Left ventricle myocardium superior (tissue), 1 donor: ENCODE measurements at places on chromosomes 2 and 18.

DNA sequence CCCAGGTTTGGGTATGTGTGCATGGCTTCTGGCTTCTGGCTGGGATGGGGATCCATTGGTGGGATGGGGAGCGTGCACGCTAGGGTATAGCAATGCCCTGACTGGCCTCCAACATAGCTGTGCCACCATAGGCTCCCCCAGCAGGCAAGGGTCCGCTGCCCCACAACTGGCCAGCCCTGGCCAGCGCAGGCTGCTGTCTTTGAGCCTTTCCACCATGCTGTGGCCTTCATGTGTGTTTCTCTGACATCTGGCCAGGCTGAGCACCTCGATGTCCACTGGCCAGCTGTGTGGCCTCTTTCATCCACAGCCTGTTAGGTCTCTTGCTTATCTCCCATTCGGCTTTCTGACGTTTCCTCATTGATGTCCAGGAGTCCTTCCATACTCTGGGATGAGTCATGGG is 231.3 kb downstream of the NDUFA10 start:
- DNase-seq: no peak

DNA sequence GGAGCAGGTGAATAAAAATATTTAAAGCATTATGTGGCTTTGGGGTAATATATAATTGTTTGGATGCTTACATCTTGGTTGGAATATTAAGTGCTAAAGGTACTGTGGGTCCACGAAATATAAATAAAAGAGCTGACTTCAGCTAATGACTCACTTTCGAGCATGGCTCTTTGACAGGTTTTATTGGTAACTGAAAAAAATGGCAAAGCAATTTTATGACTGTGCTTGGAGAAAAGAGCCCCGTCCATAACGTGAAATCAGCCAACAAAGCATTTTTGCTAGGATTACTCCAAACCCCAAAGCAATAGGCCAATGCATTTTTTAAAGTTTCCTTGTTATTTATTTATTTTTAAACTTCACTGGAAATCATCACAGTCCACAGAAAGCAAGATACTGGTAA is 397.2 kb upstream of the CDH19 start:
- no peak for DNase-seq

- no peak for DNase-seq
Measured at GRCh38 chr2:2325516-2325915, 5.6 kb downstream of the MYT1L start.

DNA sequence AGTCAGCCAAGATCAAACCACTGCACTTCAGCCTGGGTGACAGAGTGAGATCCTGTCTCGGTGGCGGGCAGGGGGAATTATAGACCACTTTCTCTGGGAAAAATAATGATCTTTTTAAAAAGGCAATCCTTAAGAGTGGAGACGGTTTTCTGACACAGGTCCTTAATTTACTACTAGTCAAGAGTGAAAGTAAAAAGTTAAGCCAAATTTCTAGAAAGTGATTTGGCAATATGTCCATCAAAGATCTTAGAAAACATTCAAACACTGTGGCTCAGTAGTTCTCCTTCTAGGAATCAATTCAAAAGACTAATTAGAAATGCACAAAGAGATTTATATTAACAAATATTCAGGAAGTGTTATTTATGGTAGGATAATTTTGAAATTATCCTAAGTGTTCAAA is 148.5 kb upstream of the DNMT3A start:
- no peak for DNase-seq

- DNase-seq: no peak
Measured at GRCh38 chr2:134136731-134137130, 117.1 kb upstream of the MGAT5 start.
